ENCODE measurements at places on chromosomes 3 and 15.

- no peak for DNase-seq
Measured at GRCh38 chr3:141960731-141961130, 84.3 kb downstream of the ATP1B3 start.

DNA sequence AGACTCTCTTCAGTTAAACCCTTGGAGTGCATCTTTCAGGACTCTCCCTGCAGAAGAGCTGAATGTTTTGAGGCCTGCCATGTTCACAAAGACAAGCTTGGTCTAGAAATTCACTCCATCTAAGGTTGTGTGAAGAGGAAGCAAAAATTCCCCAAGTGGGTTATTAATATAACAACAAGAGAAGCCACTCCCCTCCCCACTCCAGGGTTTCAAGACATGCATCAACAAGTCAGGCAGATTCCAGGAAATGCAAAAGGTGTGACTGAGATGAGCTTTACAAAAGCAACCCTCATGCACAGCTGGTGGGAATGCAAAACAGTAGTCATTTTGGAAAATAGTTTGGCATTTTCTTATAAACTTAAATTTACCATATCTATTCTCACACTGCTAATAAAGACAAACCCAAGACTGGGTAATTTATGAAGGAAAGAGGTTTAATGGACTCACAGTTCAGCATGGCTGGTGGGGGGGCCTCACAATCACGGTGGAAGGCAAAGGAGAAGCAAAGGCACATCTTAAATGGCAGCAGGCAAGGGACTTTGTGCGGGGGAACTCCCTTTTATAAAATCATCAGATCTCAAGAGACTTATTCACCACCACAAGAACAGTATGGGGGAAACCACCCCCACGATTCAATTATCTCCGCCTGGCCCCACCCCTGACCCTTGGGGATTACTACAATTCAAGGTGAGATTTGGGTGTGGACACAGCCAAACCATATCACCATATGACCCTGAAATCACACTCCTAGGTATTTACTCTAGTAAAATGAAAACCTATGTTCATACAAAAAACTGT, 31.3 kb downstream of the TARS3 start:
- no peak for DNase-seq

GRCh38 chr3:135970506-135971116, 5.1 kb downstream of the PPP2R3A start:
- DNase-seq = no peak

DNA sequence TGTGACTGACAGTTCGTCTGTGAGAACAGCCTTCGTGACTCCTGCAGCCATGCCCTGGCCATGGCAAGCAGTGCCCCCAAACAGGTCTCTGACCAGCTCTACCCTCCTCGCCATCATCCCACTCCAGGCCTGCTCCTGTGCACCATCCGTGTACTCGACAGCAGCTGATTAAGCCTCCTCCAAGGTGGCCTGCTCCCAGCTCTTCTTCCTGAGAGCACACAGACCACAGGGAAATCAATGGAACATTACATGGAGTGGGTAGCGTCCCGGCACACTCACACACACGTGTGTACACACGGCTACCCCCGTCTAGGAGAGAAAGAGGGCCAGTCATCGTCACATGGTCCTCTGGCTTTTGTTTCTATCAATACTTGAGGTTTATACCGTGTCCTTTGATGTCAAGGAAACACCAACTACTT, 21.1 kb downstream of the ANXA2 start:
- no peak for DNase-seq

- DNase-seq = no peak
Measured at GRCh38 chr3:128079823-128080222, 27.6 kb downstream of the SEC61A1 start.

DNA sequence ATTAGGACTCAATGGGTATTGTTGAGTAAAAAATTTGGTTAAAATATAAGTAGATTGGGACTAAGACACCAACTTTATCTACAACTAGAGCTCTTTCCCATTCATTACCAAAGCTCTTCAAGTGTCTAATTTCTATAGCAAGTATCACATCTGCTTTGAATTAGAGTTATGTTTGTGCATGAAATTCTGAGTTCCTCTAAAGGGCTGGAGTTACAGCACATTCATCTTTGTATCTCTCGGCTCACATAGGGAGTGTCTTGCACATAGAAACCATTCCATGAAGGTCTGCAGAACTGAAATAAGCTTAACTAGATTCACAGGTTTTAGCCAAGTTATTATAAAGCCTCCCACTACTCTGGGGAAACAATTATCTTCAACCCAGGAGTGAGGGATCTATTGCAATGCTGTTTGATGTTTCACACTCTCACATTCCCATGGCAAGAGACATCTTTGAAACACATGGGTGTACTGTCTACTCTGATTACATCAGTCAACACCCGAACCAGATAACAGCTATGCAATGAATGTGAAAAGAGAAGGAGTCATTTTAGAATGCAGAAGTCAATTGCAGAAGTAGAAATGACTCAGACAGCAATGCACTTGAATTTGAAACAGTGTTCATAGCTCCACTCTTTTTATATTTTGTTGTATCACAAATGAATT, 93.1 kb upstream of the KBTBD8 start:
- DNase-seq = no peak

GRCh38 chr3:66756468-66757036, 241.6 kb upstream of the KBTBD8 start:
- DNase-seq = peak; percentile 25

- DNase-seq = no peak
Measured at GRCh38 chr3:191360620-191361019, 30.3 kb upstream of the UTS2B start.

- DNase-seq = no peak
Measured at GRCh38 chr15:99154271-99154670, 49.4 kb downstream of the SYNM start.

DNA sequence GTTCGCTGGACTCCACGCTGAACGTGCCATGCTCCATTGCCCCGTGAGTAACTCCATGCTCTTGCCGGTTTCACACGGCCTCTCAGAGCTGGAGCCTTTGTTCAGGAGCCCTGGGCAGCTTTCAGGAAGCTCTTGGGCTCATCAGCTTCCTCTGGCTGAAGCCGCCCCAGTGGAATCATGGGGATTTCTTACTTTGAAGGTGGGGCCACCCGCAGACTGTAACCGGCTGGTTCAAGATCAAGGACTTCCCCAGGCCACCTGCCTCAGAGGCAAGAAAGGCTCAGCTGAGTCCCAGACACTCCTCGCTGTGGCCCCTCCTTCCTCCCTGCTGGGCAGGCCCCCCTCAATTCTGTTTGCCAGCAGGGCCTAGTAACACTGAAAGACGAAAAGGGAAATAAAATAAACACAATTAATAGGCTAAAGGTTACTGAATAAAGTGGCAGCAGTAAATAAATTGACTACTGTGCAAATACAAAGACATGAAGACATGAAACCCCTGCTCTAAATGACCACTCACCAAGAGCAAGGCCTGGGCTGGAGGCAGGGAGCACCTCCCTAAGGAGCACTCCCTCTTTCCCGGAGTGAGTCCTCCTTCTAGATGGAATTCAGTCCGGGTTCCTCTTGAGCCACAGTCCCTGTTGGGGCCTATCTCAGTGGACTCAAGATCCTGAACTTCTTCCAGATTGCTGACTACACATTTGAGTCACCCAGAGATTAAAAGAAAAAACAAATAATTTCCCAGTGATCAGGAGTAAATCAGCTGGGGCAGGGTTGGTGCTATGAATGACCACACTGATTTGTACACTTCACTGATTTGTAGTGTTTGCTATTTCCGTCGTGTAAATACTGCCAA, 51.0 kb downstream of the ZDHHC19 start:
- DNase-seq = peak; percentile 66

GRCh38 chr3:59680919-59681318, 631.1 kb upstream of the CFAP20DC start:
- no peak for DNase-seq

DNA sequence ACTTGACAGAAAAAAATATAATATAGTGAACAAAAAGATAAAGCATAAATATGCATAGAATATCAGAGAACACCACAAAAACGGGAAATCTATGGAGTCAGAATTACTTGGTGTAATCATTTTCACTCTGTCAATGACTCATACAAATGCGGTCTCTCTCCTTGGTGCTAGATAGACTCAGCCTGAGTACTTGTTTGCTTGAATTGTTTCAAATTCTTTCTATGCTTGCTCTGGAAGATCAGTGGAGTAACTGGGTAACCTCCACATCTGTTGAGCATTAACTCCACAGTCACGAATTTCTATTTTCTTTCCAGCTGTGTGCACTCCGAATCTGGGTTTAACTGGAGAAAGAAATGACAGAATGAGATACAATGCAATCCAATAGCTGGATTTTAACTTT, 760.4 kb downstream of the ZPLD1 start:
- no peak for DNase-seq

GRCh38 chr15:48510976-48511375, 134.5 kb downstream of the FBN1 start:
- no peak for DNase-seq

DNA sequence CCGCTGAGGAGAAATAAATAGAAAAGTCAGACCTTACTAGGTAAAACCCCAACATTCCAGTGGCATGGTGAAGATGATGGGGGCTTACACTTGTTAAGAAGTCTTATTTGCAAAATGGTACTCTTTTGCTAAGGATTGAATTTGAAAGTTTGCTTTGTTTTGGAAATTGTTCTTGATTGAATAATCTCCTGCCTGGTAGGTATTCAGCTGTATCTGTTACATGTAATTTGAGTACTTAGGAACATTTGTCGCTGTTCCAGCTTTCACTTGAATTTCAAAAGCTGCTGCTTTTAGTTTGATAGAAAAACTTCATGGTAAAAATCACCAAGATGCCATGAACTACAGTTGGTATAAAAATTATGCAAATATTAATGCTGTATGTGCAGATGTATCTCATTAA, 44.6 kb downstream of the TFG start:
- DNase-seq = peak; percentile 23

DNA sequence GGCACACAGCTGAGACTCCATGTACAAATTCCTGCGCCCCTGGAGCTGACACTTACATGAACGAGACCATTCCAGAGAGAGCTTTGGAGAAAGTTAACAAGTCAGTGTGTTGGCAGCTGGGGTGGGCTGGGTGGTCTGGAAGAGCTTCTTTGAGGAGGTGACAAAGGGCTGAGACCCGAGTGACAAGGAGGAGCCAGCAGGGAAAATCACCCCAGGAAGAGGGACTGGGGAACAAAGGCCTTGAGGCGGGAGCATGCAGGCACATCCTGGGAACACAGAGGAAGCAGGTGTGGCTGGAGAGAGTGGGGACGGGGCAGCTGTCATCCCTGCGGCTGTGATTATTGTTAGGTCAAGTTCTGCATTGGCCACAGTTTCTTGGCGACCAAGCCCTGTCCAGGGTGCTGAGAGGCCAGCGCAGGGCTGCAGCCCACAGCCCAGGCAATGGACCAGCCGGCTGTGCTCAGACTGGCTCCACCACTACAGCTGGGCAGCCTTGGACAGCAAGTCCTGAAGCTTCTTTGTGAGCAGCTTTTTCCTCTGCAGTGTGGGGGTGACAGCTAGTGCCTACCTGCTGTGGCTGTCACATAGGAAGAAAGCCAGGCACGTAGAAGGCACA, 34.2 kb upstream of the PRR23E start:
- peak; percentile 73 for DNase-seq

- no peak for DNase-seq
Measured at GRCh38 chr3:39753391-39753790, 56.0 kb upstream of the MYRIP start.

- DNase-seq = no peak
Measured at GRCh38 chr15:56523521-56523920, 58.6 kb upstream of the MNS1 start.

DNA sequence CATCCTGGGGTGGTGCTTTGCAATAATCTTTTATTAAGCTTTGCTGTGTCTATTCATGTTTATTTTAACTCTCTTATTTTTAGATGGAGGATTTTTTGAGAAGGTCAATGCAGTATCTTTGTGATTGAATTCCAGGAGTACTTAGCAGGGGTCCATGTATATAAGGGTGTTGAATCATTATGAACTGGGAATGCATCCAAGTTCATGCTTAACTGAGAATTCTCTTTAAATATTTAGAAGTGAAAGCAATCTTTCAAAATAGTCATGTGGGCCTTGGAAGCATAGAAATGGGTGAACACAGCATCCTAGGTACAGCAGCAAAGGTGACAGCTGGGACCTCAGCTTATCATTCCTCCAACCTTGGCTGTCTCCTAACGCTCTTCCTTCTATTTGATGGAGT, 27.3 kb downstream of the SPTSSB start:
- DNase-seq = no peak

GRCh38 chr3:12663401-12663935, 449 bp downstream of the RAF1 start:
- peak; percentile 51 for DNase-seq

GRCh38 chr3:85691196-85691595, 732.4 kb downstream of the CADM2 start:
- no peak for DNase-seq

DNA sequence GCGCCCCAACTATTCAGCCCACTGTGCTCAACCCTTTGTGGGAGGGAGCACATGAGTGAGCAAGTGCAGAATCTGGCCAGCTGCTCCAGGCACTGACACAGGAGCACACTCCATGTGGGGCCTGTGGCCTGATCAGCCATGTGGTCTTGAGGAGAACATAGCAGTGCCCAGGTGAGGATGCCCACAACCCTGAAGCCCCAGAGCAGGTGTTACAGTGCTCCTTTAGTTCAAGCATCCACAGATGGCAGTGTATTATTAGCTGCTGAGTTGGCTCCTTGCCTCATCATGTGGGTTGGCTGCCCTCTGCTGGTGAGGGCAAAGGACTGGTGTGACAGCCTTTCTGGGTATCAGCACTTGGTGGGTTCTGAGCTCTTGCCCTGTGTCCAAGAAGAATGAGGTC, 1588.2 kb downstream of the SI start:
- peak; percentile 76 for DNase-seq

DNA sequence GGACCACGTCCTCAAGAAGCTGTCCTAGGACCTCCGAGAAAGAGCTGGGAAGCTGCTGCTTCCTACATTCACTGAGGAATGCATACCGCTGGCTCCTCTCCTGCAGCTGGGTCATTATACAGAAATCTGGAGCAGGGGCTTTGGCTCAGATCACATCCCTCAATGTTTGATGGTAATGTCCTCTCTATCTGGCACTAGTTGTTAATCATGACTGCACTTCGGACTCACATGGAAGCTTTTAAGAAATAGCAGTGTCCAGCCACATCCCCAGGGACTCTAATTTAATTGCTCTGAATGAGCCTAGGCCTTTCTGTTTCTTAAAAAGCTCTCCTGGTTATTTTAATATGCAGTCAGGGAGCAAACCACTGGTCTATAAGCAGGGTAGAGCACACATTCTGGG, 25.7 kb upstream of the MYRIP start:
- no peak for DNase-seq

- DNase-seq = no peak
Measured at GRCh38 chr3:11287404-11287803, 15.2 kb downstream of the ATG7 start.

DNA sequence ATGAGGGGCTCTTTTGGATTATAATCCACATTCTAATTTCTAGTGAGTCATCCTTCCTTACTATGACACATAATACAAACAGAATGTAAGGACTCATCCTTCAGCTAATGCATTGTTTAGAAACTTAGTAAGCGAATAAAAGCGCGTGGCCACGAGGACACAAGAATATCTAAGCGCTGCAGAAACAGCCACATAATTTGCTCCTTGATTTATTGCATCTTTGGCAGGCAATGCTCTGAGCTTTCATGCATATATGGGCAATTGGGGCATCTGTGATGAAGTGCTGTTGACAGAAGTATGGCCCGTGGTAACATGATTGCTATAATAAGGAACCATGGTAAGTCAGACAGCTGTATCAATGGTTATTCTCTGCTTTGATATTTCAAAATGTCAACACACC, 191.3 kb upstream of the ZNF385D start:
- no peak for DNase-seq

Measured in GM23338 (cell line).